Femur (tissue), 1 donor: ENCODE measurements at places on chromosomes 13 and 19.

DNA sequence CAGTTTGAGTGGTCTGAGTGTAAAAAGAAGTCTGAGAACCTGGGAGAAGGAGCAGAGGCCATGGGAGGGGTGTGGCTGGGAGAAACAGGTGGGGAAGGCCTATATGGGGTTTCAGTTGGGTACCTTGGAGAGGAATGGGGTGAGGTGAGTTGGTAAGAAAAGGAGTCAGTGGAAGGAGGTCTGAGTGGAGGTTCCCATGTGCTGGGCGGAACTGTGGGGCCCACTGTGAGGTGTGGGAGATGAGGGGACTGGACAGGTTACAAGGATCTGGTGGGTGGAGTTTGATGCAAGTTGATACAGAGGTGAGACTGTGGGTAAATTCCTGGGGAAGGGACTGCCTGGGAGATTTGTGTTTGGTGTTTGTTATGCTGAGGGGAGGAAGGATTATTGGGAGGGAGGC, 2.1 kb downstream of the ZNF574 start:
- no peak for DNase-seq

- no peak for DNase-seq
Measured at GRCh38 chr13:39302820-39303219, 264.6 kb downstream of the NHLRC3 start.

DNA sequence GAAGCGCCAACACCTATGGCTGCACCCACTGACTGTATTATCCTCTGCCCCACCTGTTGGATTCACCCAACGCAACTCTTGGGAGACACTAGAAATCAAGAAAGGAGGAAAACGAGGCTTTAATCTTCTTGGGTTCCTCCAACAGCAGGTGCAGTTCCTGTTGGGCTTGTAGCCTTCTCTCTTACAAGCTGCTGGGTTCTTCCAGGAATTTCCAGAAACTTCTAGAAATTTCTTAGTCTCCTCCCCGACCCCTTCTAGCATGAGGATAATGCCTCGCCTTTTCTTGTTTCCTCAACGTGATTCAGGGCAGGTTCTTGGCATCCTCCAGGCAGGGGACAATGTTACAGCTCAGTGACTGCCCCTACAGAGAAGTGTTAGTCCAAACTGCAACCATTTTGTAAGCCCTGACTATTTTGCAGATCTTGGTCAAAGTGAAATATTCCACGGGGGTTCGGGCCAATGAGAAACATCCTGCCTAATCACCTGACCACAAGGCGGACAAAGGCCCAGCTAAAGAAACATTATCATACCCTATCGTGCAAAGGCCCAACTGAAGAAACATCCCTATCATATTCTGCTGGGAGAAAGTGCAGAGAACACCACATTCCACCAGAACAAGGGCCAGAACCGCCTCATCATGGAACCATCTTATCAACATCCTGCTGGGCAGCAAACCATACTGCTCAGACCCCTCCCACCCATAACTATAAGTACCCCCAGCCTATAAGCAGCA, 614 bp upstream of the PNMA8A start:
- no peak for DNase-seq

DNA sequence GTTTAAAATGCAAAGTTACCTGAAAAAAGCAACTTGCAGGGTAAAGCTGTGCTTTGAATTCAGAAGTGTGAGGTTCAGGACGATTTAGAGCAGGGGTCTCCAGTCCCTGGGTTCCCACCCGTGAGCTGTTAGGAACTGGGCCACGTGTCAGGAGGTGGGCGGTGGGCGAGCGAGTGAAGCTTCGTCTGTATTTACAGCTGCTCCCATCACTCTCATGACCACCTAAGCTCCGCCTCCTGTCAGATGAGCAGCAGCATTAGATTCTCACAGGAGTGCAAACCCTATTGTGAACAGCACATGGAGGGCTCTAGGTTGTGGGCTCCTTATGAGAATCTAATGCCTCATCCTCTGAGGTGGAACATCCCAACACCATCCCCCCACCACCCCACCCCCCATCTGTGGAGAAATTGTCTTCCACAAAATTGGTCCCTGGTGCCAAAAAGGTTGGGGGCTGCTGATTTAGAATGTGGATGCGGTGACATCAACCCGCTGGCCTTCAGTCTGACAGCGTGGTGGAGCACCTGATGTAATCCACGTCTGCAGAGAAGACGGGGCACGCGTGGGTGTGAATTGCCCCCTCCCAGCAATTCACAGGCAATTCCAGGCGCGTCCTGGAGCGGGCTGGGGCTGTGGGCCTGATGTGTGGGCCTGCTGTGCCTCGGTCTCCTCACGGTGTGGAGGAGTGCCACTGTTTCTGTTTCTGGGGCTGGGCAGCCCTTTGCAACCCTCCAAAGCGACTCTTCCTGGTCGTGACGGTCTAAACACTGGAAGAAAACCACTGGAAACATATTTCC, 214.0 kb upstream of the SOX1 start:
- DNase-seq = peak; percentile 28

GRCh38 chr19:8610041-8610935, at the start of gene ADAMTS10:
Gene ADAMTS10, minus strand, starts transcription at chr19:8610715. Its CDS starts 5,005 bp downstream, at chr19:8605710.
- DNase-seq = peak; percentile 74

DNA sequence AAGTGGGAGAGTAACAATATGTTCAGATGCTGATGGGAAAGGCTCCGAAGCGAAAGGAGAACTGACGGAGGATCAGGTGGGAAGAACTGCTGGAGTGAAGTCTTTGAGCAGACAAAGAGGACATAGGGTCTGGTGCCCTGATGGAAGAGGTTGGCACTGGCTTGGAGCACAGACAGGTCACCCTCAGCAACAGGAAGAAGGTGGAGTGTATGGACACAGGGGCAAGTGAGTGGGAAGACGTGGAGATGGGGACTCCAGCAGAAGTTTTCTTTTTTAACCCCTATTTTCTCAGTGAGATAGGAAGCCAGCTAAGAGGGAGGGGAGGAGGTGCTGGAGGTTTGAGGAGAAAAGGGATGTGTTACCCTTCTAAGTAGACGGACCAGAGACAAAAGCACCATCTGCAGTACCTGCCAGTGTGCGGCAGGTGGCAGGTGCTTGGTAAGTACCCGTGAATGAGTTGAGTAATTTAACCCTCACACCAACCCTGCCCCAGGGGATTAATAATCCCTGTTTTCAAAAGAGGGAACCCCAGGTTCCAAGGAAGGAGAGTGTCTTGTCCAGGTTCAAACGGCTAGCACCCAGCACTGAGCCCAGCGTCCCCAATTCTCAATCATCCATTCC, 11.2 kb downstream of the HAS1 start:
- no peak for DNase-seq

- DNase-seq = no peak
Measured at GRCh38 chr13:95479731-95480130, 72.8 kb upstream of the CLDN10 start.

DNA sequence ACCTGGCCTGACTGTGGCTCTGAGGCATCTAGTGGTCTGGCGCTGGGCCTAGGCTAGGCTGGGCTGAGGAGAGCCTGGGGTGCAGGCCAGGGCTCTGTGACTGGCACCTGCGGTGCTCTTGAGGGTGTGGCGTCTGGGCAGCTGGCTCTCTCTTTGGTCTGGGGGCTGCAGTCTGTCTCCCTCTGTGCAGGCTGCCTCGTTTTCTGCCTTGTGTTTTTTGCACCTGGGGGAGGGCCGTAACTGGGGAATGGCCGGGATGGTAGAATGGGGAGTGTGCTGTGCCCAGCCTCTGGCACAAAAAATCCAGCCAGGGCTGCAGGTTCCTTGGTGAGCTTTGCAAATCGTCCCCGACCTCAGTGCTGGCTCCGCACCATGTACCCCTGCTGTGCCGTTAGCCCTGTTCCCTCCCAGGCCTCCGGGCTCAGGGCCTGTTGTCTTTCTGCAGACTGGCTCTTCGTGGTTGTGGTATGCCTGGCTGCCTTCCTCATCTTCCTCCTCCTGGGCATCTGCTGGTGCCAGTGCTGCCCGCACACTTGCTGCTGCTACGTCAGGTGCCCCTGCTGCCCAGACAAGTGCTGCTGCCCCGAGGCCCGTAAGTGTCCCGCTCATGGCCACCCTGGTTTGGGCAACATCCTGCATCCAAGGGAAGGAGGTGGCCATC, 6.5 kb upstream of the USF2 start:
- DNase-seq = no peak
